ENCODE measurements at places on chromosomes 3 and 15. TPM values are rescaled to one million over a fixed set of nuclear protein-coding genes. Genes with fewer than 3 reads are reported as not detected.
A peak's percentile ranks its signal among the peaks of the same experiment; 100 is the strongest.

DNA sequence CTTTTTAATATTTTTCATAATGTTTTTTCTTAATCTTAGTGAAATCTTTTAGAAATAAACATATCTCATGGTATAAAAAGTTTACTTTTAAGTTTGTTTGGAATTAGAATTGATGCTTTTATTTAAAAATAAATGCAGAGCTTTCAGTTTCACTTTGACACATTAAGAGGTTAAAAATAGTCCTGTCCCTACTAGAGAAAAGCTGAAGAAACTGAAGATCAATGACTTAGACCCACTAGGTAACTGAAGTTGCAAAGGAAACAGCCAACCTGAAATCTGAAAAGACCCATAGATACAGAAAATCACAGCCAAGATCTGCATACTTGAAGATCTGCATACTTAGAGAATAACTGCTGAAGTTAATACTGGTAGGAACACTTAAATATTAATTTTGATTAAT, 237.6 kb downstream of the RAP2B start:
- DNase-seq: no peak

GRCh38 chr3:47910233-47910632, 106.0 kb downstream of the MAP4 start:
- DNase-seq: no peak

GRCh38 chr3:139944256-139944910, 9.4 kb downstream of the CLSTN2 start:
- peak; percentile 11 for DNase-seq

The CPN2 gene
- not detected for total RNA-seq

The GOLIM4 gene
- total RNA-seq: 43.0 TPM

GRCh38 chr3:183933160-183933559, 48.5 kb upstream of the PARL start:
- no peak for DNase-seq

DNA sequence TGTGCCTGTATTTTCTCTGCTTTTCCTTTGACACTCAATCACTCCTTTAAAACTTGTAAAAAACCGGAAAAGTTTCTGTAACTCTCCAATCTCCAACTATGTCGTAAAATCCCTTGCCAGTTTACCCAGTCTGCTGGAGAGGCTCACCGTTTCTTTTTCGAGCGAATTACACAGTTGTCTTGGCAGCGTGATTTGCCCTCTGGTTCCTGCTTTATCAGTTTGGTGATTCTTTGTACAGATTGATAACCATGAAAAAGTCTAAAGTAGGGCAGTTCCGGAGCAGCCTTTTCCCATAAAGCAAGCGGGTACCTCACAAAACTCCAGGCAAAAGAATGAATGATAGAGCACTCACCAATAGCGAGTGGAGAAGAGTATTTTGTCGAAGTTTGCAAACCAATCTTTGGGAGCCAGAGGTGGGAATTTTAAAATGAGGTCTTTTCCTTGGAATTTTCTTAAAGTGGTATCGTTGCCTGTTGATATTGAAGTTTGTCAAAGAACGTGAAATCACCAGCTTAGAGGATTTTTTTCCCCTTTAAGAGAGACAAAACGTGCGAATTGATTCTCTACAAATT, at the start of gene TTC23:
Gene TTC23, minus strand, starts transcription at position 312 of the 572 bp plus-strand sequence. CDS start 20,869 bp downstream, outside the sequence.
- no peak for DNase-seq

GRCh38 chr3:48564667-48565066, 1.1 kb upstream of the UCN2 start:
- DNase-seq: peak; percentile 76

Measured in upper lobe of left lung (tissue), 6 donors.